ENCODE measurements at places on chromosomes 6 and 20.

GRCh38 chr6:3687847-3688246 is 63.7 kb downstream of the PXDC1 start:
- DNase-seq = no peak

DNA sequence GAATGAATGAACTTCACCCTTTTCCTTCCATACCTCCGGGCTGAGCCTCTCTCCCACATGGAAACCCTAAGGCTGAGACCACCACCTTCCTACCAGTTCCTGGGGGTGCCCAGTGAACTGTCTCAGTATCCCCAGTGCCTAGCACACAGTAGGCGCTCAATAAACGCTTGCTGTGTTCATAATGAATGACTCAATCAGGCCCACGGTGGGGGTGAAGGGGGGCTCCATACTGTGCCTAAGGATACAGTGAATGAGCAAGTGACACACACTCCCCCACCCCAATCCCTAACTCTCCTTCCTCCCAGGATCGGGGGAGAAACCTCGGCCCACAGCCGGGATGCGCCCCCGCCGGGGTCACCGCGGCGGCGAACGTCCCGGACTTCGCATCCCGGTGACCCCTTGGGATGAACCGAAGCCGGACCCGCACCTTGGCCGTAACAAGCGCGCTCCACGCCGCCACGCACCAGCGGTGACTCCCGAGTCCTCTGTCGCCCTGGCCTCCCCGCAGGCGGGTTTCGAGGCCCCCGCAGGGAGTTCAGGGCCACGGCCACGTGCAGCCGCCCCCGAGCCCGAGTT is 592 bp downstream of the KCNG1 start:
- no peak for DNase-seq

DNA sequence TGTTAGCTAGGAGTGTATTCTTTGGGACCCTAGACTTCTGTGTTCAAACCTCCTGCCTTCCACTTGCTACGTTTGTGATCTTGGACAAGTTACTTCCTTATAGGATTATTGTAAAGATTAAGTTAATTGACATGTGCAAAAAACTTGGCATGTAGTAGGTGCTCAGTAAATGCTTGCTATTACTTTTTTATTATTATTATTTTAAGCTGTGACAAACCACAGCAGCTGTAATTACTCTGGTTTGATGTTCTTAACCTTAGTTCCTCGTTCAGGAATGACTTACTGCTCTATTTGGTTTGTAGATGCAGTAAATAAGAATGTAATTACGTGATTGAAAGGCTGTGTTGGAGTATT is 3.2 kb downstream of the ARFGEF2 start:
- no peak for DNase-seq

- DNase-seq = no peak
Observed at GRCh38 chr6:11592294-11592906, 54.9 kb downstream of the TMEM170B start.

DNA sequence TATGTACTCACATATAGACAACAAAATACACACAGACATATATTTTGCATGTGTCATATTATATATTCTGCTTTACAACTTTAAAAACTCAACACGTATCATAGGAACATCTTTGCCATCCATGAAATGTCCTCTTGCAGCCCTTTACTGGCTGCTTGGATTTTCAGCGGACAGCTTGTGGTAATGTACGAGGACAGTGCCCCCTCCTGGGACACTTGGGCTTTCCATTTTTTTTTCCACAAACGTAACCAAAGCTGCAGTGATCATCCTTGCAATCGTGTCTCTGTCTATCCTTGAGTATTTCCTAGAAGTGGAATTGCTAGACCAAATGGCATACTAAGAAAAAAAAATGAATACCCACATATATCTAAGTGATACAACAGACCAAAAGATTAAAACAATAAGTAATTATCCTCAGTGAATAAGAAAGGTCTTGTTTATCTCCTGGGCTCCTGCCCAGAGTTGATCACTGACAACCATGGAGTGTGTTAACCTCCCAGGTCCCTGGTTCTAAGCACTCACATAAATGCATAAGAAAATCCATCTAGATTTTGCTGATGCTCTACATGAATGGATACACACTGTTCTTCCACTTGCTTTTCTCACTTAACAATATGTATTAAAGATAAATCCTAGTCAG is 18.1 kb downstream of the BPI start:
- DNase-seq = peak; percentile 35

GRCh38 chr6:22236626-22237414 is 60.0 kb downstream of the PRL start:
- no peak for DNase-seq

DNA sequence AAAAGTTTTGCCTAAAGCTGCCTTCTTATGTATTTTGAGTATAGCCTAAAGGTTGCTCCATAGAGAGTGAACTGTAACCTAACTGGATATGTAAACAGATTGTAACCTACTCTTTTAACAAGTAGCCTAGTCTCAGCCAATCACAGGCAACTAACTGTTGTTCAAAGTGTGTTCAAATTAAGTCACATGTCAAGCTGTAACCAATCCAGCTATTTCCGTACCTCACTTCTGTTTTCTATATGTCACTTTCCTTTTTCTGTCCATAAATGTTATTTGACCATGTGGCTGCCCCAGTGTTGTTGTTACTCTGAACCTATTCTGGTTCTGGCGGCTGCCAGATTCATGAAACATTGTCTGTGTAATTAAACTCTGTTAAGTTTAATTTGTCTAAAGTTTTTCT is 47.4 kb upstream of the RNGTT start:
- no peak for DNase-seq

DNA sequence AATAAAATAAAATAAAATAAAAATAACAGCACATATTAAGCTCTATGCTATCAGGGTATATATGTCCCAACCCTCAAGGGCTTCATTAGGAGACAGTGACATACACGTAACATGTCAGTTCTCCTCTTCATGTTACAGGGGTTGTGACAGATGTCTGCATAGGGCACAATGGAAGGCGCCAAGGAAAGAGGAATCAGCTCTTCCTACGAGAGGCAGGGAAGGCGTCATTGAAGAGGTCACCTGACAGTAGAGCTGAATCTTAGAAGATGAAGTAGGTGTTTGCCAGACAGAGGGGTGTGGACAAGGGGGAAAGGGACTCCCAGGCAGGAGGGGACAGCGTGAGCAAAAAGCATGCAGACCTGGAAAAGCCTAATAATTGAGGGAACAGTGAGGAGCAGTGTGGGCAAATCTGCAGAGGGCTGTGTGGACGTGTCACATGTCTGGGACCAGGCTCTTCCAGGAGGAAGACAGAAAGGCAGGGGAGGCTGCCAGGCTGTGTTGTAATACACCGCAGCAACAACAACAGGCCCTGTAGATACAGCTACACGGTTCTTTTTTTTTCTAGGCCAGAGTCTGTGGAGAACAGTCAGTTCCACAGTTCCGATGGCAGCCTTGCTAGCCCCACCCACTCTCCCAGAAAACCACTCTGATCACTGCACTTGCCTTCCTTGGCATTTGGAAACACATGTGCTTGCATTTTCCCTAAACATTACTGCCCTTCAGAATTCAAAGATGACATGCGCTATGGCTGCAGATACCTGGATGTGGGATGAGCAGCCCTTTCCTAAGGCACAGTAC is 2.5 kb upstream of the FKBP5 start:
- no peak for DNase-seq

- no peak for DNase-seq
Observed at GRCh38 chr6:23446469-23446967, 679.5 kb upstream of the NRSN1 start.

GRCh38 chr6:55175078-55176049 is 1.0 kb downstream of the HCRTR2 start:
- DNase-seq = no peak

DNA sequence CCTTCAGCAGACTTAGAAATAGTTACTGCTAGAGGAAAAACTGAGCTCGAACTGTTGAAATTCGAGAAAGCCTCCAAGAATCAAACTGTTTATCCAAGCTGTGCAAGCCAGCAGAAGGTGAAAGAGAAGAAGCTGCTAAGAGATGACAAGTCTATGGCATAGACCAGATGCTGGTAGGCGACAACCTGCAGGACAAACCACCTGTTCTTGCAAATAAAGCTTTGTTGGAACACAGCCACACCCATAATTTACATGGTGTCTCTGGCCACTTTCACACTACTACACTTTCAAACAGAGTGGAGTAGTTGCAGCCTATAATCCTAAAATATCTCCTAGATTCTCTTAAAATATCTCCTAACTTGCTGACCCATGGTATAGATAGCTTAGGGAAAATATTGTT is 33.3 kb downstream of the TNFRSF21 start:
- no peak for DNase-seq

DNA sequence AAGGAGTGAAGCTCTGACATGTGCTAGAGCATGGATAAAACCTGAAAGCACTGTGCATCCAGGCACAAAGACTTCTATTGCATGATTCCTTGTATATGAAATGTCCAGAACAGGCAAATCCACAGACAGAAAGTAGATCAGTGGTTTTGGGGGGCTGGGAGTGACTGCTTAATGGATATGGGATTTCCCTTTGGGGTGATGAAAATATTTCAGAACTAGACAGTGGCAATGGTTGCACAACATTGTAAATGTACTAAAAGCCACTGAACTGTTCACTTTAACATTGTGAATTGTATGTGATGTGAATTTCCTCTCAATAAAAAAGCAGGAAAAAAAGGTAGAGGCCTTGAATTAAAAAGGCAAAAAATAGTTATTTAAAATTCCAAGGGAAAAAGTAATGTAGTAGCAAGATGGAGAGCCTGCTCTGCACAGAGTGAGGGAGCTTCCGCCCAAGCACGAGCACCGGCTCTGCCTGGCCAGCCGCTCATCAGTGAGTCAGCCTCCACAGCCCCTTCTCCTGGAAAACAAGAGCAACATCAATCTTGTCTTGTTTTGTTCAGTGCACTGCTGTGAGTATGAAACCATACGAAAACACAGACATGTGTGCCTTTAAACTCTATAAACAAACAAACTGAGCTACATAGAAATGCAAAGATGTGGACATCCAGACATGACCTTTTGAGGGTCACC is 74.6 kb upstream of the THBS2 start:
- DNase-seq = no peak

GRCh38 chr20:20832715-20833114 is 120.3 kb upstream of the RALGAPA2 start:
- no peak for DNase-seq

- no peak for DNase-seq
Observed at GRCh38 chr6:158825951-158826306, 6.8 kb upstream of the EZR start.

DNA sequence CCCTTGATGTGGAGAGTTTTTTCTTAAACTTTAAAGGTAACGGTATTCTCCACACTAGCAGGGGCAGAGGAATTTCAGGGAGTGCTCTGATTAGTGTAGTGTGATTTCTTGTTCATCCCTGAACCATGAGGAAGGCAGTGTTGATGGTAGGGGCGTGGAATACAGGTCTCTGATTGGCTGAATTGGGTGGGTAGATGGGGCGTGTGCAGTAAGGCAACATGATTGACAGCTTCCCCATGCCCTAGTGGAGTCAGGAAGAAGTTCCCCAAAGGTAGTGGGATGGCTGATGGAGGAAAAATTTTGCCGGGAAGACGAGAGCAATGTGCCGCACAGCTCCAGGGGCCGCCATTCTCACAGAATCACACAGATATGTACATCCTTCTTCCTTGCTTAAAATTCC is 97.4 kb upstream of the SALL4 start:
- DNase-seq = no peak

- DNase-seq = no peak
Observed at GRCh38 chr6:148955441-148955840, 208.6 kb downstream of the UST start.

DNA sequence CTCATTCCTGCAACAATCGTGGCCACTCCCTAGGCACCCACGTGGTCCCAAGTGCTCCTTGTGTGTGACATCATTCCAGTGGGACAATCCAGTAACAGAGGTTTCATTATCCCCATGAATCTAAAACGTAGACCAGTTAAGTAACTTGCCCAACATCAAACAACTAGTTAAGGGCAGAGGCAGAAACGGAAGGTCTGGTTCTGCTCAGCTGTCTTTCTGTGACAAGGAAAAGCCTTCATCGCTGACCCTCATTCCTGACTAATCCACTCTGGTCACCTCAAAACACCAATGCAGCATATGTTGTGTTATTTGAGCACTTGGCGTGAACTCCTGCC is 261.4 kb upstream of the JARID2 start:
- DNase-seq = no peak

- peak; percentile 30 for DNase-seq
Observed at GRCh38 chr6:111843347-111844147, 29.7 kb downstream of the FYN start.

GRCh38 chr6:73481969-73482368 is 20.4 kb downstream of the MTO1 start:
- DNase-seq = no peak

DNA sequence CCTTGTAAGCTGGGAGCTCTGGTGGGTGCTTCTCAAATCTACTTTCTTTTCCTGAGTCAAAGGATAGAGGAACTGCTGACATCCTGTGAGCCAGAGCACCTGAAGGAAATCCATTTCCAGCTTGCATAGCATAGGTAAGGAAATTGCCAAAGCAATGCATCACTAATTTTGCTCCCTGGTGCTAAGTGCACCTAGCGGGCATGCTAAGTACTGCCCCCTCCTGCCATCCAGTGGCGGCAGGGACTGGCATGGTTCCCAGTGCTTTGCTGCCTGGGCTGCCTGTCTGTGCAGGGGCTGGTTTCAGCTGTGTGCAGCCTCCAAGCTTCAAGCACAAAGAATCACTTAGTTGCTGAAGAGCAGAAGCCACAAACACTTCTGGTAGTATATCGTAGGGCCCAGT is 63.9 kb downstream of the FARS2 start:
- DNase-seq = no peak

GRCh38 chr20:52103913-52104545 is 87.5 kb downstream of the ZFP64 start:
- DNase-seq = no peak

DNA sequence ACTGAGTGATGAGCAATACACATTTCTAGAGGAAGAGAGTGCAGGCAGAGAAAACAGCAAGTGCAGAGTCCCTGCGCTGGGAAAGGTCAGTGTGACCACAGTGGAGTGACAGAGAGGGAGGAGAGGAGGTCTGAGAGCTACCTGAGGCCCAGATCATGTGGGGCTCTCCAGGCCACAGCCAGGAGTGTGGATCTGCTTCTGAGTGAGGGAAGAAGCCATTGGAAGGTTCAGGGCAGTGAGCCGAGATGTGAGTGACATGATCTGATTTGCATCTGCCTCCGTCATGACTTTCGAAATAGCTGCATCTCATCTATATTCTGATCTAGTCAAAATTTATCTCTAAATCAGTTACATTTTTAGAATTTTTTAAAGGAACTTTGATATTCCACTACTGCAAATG is 367.1 kb downstream of the PREX1 start:
- no peak for DNase-seq
